ENCODE measurements at places on chromosomes 5 and 9.
A peak's percentile ranks its signal among the peaks of the same experiment; 100 is the strongest.

- DNase-seq: no peak
These were observed 428.6 kb upstream of the ADAMTSL1 start for GRCh38 chr9:18045326-18045725.

GRCh38 chr5:139147483-139148087 is 50.6 kb downstream of the SIL1 start:
- peak; percentile 52 for DNase-seq

DNA sequence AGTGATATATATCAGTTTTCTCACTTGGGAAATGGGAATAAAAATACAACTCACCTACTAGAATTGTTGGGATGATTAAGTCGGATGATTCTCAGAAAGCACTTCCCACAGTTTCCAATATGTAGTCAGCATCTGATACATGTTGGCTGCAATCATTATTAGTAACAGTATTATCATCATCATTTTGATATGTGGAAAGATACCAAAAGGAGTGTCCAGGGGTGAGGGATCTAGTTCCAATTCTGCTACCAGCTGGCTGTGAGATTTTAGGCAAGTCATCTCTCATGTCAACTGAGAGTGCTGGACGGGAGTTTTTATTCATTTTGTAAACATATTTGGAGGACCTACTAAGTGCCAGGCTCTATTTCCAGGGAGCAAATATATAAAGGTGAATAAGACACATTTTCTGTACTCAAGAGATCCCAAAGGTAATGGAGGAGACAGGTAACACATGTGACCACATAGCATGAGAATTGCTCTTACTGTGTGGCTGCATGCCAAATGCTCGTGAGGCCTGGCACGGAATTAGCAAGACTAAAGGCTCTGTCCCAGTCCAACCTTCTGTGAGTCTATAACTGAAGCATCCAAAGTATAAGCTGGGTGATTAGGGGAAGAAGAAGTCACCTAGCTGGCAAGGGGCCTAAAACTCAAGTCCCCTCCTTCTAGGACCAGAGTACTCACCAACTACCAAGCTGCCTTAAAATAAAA is 83.0 kb downstream of the GRIA1 start:
- DNase-seq: peak; percentile 44

- DNase-seq: no peak
These were observed 2.3 kb downstream of the SLC22A4 start for GRCh38 chr5:132296412-132297016.

- DNase-seq: peak; percentile 75
These were observed 1.3 kb downstream of the BRD9 start for GRCh38 chr5:891117-891836.

- DNase-seq: no peak
These were observed 244.4 kb downstream of the COX7C start for GRCh38 chr5:86862093-86862492.

- no peak for DNase-seq
These were observed 104.8 kb downstream of the ISOC1 start for GRCh38 chr5:129199308-129199707.

- DNase-seq: no peak
These were observed 31.8 kb upstream of the IL17B start for GRCh38 chr5:149410721-149411432.

DNA sequence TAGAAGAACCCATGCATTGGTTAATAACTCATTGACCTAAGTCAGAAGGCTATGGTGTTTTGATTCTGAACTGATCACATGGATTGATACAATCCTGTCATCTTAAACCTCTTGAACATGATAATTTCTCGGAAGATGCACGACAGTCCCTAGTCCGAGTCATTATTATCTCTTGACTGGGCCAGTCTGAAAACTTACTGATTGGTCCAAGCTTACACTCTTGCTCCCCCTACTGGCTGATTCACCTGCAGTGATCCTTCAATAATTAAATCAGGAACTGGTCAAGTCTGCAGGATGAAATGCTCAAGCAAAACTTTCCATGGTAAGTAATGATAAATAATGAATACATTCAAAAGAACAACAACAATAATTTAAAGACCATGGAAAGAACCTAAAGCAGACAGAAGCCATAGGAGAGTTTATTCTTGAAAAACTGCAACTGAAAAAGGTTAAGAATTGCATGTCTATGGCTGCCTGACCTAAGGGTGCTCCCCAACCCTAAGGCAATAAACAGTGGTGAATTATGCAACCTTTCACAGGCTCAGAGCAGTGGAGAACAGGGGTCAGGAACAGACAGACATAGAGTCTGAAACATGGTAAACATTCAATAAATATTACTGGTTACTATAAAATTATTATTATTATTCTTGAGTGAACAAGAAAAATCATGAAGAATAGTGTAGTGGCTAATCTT is 79.3 kb downstream of the BRINP1 start:
- DNase-seq: peak; percentile 50

GRCh38 chr9:126791406-126792230 is 13.2 kb upstream of the ZBTB43 start:
- DNase-seq: peak; percentile 99

- no peak for DNase-seq
These were observed 13.5 kb upstream of the AHRR start for GRCh38 chr5:307794-308579.

DNA sequence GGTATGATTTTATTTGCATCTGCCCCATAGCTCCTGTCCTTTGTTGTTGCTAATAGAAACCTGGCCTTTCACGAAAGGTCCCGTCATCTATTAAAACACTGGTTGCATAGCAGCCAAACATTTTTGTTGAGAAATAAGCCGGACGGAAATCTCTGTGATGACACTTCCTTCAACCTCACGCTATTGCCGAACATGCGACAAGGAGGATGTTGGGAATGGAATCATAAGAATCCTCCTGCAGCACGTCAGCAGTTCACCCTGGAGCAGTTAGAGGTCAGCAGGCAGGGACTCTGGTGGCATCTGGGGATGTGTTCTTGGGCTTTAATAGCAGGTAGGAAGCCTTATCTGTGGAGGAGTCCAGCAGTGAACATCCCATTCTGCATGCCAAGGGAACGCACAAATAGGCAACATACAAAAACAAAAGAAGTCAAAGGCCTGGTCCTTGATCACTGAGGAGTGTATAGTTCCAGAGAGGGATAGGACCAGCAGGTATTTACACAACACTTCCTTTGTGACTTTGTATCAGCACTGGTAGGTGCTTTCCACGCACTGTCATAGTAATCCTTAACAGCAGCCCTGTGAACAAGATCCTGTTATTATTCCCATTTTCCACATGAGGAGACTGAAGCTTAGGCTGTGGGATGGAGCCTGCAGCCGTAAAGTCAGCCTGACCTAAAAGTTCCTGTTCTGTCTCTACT is 33.4 kb downstream of the ARHGAP26 start:
- no peak for DNase-seq

GRCh38 chr5:79886925-79887655 is 104.0 kb downstream of the MTX3 start:
- DNase-seq: no peak

DNA sequence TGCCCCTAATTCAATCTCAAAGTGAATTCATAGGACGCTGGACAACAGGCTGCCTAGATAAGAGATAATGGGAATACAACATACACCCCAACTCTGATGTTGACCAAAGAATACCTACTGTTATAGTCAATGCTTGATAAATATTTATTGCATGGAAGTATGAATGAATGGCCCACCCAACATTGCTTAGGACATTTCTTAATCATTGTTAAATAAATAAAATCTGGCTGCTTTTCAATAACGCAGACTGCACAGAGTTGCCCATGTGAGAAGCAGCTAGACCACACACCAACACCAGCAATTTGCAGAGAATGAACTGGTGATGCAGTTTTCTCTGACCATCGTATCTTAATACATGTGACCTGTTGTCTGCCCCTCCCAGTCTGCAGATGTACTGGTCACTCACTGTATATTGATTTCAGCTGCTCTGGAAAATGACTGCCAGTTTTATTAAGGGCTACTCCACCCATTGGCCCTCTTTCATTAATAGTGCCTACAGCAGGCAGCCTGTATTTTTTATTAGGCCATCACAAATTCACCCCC is 236.2 kb upstream of the WWC1 start:
- no peak for DNase-seq

- DNase-seq: no peak
These were observed 345.7 kb upstream of the PCSK5 start for GRCh38 chr9:75544815-75545214.

DNA sequence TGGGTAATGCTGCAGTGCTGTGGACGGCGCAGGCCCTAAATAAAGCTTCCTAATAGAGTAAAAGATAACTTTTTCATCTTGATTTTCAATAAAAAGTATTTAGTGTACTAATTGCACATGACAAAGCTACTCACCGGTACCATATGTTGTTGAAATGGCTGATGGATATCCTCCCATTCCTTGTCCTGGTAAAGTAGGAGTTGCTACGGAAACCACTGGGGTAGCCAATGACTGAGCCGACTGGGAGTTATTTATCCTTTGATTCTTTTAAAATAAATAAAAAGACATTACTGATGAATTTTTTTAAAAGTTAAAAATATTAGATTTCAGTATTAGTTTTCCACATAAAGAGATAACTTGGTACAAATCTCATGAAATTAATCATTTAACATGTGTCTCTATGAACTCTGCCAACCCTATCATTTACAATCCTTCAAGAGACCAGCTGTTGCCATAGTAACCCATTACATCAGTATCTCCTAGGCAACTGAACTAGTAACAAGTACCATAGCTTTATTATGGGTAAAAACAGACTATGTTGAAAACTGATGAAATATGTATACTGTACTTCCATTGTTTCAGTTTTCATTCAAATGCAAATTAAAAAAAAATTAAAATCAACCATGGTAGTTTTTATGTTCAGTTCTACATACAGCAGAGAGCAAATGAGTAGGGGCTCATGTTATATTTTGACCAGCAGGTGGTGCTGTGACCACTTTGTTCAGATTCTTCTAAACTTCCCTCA is 153.7 kb downstream of the MEF2C start:
- peak; percentile 55 for DNase-seq

DNA sequence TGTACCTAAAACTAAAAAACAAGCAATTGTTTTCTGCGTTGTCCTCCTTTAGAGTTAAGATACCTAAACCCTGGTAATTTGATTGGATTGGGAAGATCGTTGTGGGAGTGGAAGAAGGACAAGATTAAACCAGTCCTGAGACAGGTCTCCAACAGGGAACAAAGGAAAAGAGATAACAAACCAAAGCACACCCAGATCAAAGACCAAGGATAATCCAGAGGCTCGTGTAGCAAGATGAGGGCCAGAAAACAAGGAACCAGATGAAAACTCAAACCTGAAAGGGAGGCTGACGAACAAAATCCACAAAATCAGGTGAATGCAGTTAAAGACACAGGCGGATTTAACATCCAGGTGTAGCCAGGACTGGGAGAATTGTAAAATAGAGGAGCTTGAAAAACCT is 618.1 kb downstream of the SLCO4C1 start:
- no peak for DNase-seq

DNA sequence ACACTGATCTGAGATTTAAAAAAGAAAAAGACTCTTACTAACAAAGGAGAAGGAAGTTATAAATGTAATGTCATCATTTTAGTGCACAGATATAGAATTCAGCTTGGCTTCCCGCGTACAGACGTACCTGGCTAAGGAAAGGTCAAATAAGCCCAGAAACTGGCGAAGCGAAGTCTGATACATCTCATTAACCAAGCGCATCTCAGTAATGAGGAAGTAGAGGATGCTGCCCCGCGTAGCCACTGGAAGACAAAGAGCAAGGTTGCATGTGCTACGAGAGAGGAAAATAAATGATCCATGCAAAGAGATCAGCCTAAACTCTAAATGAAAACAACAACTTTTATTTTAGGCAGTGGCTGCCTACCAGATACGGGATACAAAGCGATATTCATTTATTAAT is 208.8 kb downstream of the DNAH5 start:
- no peak for DNase-seq

GRCh38 chr5:77791926-77792325 is 15.8 kb upstream of the TBCA start:
- no peak for DNase-seq

DNA sequence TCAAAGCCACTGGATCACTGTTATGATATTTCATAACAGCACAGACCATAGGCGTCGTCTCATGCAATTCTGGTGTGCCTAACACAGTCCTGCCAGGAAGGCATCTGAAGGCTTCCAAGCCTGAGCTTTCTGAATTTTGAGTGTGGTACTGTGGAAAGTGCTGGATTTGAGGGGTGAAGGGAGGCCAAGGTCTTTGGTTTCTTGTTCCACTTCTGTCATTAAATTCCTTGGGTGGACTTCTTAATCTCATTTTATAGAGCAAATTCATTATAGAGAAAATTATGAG is 441.3 kb upstream of the PIK3R1 start:
- peak; percentile 48 for DNase-seq

DNA sequence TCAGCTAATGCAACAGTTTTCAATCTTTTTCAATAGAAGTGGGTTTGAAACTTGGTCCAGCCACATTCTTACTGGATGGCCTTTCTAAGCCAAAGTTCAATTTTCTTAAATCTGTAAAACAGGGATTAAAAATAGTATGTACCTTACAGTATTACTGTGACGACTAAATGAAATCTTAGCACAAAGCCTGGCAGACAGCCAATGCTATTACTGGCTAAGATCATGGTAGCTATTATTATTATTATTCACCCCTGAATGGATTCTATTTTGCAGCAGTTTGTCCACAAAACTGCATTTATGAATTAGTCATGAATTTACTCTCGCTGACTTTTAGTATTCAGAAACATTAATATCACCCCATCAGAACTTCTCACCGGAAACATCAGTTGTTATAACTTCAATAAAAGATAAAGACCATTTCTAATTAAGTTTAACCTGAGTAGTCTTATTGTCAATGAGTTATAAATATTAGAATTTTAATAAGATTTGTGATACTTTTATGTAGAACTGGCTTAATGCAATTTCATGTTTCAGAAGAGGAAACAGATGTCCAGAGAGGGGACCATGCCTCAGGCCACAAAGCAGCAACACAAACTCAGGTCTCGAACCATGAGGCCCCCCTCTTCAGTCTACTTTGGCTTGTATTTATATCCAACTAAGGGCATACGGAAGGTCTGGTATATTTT is 468.2 kb downstream of the ARHGEF28 start:
- peak; percentile 51 for DNase-seq

GRCh38 chr9:113886466-113886865 is 10.4 kb downstream of the ZNF618 start:
- DNase-seq: no peak

DNA sequence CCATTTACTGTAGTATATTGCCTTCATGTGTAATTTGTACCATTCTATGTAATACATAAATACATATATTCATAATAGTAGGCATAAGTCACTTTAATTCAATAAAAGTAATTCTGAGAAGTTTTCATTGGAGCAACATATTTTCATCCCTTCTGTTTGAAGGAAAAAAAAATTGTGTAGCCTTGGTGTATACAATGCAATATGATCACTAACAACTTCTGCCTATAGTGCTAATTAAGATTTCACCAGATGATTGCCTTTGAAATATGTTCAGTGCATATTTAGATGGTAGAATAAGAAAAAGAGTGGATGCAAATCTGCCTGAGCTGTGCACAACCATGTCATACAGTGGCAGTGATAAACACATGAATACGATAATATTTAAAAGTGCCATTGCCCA is 996.8 kb downstream of the EFNA5 start:
- no peak for DNase-seq

DNA sequence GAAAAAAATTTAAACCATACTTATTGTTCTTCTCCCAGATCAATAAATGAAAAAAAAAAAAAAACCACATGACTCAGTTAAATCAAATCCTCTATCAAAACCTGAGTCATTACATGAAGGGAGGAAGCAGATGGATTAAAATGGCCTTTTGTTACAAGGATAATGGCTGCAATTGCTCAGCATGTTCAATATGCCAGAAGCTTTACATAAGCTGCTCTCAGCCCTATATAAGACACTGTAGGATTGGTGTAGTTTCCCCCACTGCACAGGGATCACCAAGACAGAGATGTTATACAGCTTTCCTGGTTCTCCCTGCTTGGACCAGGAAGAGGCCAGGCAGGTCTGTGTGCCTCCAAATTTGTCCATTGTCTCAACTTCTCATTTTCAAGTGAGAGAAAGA is 101.6 kb upstream of the MAP1B start:
- no peak for DNase-seq
